ENCODE measurements at places on chromosomes 6 and 20. TPM values are rescaled to one million over a fixed set of nuclear protein-coding genes. Genes with fewer than 3 reads are reported as not detected.

Gene EPHA7
- 55.4 TPM for total RNA-seq

Gene CALHM5
- total RNA-seq = 9.7 TPM

DNA sequence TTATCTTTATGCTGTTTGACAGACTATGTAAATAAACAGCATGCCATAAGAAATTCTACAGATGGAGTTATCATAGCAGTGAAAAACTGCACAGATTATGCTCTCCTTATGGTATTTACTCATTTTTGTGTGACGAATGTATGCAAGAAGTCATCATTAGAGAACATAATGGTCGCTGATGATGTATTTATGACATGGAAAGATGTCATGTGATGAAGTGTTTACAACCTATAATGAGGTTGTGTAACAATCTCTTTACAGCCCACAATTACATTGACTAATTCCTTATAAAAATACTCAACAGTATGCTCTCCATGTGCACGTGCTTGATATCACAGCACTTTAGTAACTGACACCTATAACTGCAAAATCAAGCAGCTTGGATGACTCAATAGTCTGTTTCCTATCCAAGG, 192.4 kb downstream of the BMP2 start:
- H3K27me3 ChIP-seq = no peaks in the 10 kb centered on the region
- no peak overlapping the region for H3K27ac ChIP-seq
- no peak overlapping the region for H3K4me3 ChIP-seq
- peaks cover 1% of the 10 kb centered on the region for H3K36me3 ChIP-seq
- H3K4me1 ChIP-seq = no peaks in the 10 kb centered on the region

DNA sequence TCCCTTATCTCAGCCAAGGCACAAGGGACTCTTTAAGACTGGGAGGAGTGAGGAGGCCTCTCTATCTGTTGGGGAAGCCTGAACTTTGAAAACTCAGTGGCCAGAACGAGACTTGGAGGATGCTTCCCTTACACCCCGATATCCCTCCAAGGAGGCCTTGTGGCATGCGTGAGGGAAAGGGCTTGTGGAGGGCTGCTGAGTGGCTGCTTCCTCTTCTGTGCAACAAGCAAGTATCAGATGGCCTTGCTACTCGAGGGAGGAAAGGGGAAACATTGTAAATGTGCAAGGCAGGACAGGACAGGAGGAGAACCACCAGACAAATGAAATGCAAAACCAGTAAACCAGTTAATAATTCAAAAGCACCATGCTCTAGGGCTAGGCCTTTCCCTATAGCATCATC, 306.5 kb upstream of the MAP3K7 start:
- no peaks in the 10 kb centered on the region for H3K36me3 ChIP-seq
- H3K4me1 ChIP-seq = no peaks in the 10 kb centered on the region
- no peak for DNase-seq
- H3K27me3 ChIP-seq = peaks cover 2% of the 10 kb centered on the region
- peak overlapping the region; percentile 77 for H3K27ac ChIP-seq

DNA sequence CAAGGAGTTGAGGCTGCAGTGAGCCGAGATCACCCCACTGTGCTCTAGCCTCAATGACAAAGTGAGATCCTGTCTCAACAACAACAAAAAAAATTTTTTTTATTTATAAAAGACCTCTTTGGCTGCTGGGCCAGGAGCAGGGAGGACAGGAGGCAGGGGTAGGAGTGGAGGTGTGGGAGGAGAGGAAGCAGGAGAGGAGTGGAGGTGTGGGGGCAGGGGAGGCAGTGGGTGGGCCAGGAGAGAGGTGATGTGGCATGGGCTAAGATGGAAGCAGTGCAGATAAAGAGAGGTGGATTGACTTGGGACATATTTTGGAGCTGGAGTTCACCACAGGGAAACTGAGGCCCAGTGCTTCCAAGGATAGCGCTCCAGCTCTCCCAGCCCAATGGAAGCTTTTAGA, 13.4 kb upstream of the CSNK2A1 start:
- DNase-seq = no peak
- no peak overlapping the region for H3K27ac ChIP-seq
- H3K4me1 ChIP-seq = peaks cover 3% of the 10 kb centered on the region
- peaks cover 50% of the 10 kb centered on the region for H3K27me3 ChIP-seq
- H3K36me3 ChIP-seq = peaks cover 2% of the 10 kb centered on the region
